ENCODE measurements at places on chromosomes 5 and 9.

DNA sequence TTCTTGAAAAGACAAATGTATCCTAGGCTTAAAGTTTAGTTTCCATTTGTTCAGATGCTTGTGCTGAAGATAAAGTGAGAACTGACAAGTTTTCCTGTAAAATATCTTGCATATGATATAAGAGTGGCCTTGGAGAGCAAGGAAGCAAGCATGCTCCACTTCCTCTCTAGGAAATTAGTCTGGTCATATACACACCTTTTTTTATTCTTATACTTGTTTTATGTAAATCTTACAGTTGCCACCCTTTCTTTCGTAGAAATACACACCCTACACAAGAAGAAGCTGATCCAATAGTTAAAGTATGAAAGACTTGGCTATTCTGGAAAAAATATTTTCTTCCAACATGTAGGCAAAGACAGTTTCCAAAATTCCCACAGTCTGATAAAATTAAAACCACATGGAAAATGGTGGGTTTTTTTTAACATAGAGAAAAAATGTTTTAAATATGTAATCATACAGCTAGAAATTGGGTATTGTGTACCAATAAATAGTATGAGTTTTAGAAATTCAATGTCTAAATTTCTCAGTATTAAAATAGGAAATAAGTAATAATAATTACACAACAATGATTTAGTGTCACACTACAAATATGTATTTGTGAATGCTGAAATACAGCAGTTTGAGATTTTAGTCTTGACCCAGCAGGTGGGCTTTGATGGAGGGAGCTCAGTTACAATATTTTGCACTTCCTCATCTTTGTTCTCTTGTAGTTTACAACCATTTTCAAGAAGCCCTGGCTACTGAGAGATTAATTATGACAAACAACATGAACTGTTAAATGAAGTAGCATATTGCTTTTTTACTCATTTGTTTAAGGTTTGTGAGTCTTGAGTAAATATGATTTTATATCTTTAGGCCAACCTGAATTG lies 185.7 kb upstream of the GNA14 start:
- no peak for DNase-seq

DNA sequence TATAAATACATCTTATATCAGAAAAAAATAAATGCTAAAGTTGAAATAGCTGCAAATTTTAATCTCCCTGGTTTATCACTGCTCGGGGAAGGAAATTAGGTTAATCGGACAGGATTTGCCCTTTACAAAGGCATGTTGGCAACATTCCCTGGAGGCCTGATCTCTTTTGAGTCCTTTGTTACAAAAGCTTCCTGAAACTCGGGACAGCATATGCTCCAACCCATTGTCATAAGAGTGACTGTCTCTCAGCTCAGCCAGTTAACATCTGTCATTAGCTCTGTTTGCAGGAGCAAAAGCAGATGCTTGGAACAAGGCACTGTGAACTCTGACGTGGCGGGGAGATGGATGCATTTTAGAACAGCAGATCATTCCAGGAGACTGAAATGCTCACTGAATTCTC lies 80.6 kb downstream of the MYO10 start:
- DNase-seq, result peak; percentile 54

GRCh38 chr9:34606905-34607304 lies 5.0 kb downstream of the RPP25L start:
- no peak for DNase-seq

DNA sequence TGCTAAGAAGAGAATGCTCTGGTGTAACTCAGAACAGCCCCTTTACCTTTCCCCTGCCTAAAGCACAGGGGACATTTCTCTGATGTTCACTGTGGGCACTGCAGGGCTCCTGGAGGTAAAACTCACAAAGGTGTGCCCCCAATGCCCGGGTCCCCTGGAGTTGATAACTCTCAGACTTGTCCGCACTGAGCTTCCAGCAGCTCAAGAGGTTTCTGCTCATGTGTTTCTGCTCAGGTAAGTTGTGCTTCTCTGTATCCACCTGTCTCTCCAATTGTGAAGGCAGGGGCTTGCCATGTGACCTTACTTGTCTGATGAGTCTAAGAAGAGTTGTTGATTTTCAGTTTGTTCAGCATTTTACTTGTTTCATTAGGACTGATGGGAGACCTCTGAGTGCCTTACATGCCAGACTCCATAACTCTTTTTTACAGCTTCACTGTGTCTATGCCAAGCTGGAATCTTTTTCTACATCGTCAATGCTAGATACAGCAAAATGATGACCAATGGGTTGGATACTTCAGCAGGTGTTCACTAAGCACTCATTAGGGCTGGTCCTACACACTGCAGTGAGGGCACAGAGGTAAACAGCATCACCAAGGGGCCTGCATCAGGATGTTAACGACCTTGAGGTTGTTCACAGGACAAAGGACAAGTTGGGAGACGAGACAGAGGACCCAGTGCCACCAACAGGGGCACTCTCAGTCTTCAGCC lies 56.4 kb downstream of the MRPL36 start:
- no peak for DNase-seq

- no peak for DNase-seq
Observed at GRCh38 chr5:126402621-126403555, 20.3 kb upstream of the GRAMD2B start.

DNA sequence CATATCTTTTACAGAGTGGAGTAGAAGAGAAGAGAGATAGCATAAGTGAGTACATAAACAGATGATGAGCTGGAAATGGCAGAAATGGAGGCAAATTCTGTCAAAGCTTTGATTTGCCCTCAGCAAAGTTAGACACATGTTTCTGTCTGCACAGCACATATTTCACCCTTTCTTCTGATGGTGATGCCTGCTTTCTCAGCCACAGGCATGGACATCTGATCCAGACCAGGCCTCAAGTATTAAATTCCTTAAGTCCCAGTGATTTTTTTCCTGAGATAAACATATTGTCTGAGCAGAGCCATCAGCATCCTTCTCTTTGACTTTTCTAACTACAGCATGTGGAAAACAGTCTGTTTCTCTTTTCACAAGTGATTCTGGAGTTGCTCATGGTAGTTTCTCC lies 409.8 kb downstream of the MAN2A1 start:
- DNase-seq, result no peak

DNA sequence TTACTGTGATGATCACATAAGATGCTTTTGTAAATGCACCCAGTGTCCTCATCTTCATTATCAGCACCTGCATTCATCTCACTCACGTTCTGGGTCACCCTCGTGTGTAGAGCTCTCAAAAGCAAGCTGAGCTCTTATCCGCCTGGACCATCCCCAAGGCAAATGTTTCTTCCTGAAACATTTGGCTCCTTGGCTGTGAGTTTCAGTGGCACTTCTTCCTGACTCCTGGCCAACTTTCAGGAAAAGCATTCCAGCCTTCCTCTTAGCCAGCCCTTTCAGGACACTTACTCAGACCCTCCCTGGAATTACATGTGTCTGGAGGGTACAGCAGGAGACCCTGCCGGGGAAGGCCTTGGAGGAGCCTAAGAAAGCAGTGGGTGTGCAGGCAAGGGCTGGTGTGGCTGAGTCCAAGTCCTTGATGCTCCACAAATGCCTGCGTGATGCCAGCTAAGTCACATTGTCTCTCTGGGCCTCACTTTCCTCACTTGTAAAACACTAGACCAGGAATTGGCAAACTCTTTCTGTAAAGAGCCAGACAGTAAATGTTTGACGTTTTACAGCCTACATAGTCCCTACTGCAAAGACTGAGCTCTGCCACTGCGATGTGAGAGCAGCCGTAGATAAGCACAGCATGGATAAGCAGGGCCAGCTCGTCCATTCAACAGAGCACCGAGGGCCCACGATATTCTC lies 72.1 kb downstream of the PDE6A start:
- DNase-seq, result no peak

DNA sequence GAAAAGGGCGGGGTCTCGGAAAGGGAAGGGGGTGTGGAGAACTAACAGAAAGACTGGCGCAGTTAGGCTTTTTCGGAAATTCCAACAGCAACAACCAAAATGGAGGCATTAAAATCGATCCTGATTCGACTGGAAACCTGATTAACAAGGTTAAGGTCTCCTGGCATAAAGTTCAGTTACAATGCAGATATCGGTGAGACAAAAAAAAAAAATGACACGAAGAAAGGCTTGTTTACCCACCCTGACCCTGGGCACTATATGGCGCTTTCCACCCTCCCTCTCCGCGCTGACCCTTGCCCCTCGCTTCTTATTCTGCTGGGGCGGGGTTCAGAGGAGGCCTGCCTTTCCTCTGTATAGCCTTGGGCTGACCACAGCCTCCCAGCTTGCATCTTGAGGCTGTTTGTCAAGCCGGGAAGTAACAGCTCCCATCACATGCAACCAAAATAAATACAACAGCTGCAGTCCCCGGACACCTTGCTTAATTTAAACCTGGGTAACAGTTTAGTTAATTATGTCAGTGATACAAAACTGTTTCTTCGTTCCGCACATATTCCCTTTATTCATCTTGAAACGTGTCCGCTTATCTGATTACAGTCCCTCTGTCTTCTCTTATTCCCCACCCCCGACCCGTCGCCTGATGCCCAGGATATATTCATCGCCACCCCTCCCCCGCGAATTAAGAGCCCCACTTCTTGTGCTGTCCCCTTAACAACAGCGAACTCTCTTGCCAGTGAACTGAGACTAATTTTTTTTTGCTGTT lies 795 bp upstream of the PJA2 start:
- DNase-seq, result peak; percentile 79

- no peak for DNase-seq
Observed at GRCh38 chr5:139738193-139739149, 57.1 kb upstream of the PSD2 start.

- DNase-seq, result no peak
Observed at GRCh38 chr9:92711844-92712243, 41.9 kb upstream of the IPPK start.

DNA sequence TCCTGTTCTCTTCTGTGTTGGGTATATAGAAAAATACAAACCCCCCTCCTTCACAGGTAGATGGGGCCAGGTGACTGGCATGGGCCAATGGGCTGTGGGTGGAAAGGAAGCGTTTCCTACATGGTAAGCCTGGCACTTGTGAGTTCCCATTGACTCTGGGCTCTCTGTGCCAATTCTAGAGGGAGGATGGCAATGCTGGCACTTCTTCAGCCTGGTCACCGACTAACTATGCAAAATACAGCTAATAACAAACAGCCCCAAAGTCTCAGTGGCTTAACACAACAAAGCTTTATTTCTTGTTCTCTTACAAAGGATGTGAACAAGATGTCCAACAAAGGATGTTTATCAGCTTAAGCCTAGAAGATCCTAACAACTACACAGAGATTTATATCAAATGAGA lies 258.1 kb downstream of the SYK start:
- DNase-seq, result no peak

GRCh38 chr5:97726106-97726505 lies 543.1 kb upstream of the RIOK2 start:
- DNase-seq, result no peak

GRCh38 chr5:122237906-122238305 lies 74.1 kb upstream of the SNCAIP start:
- no peak for DNase-seq

DNA sequence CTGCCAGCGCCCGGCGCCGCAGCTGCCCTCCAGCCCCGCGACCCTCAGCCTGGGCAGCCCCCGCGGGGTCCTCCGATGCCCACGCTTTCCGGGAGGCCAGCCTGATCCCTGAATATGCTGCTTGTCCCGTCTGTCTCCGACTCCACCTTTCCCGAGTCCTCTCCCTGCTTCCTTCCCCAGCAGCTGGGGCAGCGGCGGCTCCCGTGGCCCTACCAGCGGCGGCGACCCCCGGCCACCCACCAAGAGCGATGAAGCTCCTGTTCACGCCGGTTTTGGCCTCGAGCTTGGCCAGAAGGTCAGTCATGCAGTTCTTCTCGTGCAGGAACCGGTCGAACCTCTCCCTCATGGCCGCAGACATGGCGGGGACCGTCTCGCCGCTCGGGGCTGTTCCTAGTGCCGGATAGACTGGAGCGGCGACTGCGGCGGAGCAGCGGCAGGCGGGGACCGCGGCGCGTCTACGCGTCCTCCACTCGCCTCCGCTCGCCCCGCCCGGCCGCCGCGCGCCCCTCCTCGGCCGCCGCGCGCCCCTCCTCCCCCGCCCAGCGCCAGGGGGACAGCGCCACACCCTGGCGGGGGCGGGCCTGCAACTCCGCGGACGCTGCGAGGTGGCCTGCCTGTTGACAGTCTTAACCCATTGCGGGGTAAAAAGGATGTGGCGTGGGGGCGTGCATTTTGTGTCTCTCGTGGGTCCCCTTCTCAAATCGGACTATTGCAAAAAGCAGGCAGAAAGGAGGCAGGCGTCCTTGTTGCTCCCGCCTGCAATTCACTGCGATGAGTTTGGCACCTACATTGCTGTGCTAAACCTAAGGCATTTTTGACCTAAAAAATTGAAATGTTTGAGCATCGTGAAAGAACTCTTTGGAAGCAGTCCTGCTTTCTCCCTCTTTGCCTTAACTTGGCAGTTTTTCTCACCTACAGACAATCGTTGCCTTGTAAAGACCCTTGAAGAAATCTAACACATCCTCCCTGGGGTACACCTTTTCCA lies at the start of gene REEP5:
REEP5 (minus strand) TSS at position 395 of the 985 bp plus-strand sequence; CDS start at position 358, 37 bp downstream.
- DNase-seq, result peak; percentile 80

DNA sequence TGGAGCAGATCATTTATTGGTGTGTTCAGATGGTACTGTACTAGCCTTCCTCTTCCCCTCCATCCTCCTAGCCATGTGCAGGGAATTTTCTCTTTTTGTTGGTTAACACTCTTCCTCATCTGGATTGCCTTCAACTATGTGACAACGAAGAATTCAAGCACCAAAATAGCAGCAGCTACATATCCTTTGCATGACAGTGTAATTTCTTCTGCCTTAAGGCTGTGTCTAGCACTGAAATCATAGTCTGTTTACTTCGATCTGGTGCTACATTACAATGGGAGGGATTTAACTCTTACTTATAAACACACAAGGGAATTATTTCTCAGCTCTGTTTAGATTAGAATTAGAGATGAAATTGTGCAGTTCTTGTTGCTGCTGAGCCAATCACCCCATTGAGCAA lies 260.4 kb downstream of the ARL15 start:
- no peak for DNase-seq

DNA sequence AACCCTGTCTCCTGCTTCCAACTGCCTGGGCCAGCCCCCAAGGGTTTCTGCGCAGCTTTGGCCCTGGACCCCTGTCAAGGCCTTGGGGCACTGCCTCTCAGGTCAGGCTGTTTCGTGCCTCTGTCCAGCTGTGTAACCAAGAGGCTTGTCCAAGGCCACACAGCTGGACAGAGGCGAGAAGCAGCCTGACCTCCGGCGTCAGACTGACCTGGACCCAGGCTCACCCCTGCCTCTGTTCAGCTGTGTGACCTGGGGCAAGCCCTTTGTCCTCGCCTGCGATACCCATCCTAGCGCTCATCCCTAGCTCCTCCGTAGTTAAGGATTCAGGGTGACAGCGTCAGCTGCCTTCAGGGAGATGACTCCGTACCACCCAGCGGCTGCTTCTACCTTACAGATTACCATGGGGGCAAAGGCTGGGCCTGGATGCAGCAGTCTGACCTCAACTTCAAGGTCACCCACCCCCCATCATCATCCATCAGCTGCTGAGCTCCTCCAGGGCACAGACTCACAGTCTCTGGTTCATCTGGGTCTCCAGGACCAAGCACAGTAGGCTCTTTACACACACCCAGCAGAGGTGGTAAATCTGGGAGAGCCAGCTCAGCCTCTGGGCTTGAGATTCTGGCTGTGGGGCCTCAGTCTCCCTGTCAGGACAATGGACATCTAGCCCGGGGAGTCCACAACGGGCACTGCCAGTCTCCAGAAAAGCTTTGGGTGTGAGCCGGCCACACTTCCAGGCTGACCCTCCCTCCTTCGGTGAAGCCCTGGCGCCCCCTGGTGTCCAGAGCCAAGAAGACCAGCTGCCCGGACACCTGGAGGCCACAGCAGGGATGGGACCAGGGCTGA lies 7.9 kb downstream of the AK1 start:
- peak; percentile 83 for DNase-seq

GRCh38 chr5:65120371-65120967 lies 351.7 kb downstream of the CWC27 start:
- DNase-seq, result no peak

All from neuronal stem cell (in vitro differentiated cells).